ENCODE measurements at places on chromosomes 2 and 18.

- no peak for DNase-seq
These were observed 2.3 kb downstream of the ARL4C start for GRCh38 chr2:234494361-234495250.

GRCh38 chr2:172081221-172082022 is 3.9 kb upstream of the DLX1 start:
- no peak for DNase-seq

DNA sequence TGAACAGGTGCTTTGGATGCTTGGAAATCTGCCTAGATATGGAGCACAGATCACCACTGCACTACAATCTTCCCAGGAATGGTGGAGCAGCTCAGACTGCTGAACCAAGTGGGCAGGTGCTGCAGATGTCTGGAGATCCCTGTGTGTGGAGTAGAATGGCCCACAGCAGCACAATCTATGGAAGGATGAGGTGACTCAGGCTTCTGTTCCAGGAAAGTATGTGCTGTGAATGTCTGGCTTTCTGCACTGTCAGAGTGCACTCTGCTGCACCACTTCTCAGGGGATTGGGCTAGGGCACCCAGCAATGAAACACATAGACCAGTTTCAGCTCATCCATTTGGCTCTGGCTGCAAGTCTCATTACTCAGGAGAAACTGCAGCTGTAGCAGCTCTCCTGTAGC is 865.4 kb upstream of the NXPH2 start:
- no peak for DNase-seq

- no peak for DNase-seq
These were observed 340 bp downstream of the SLC40A1 start for GRCh38 chr2:189580241-189580651.

DNA sequence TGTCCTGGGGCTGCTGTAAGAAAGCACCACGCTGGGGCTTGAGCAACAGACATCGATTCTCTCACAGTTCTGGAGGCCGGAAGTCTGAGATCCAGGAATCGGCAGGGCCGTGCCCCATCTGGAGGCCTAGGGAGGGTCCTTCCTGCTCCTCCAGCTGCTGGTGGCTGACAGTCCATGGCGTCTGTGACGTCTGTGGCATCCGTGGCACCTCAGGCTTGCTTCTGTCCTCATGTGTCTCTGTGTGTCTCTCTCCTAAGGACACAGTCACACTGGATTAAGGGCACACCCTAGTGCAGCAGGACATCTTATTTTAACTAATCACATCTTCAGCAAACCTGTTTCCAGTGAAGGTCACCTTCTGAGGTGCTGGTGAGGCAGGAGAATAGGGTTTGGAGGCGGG is 32.6 kb upstream of the KCNF1 start:
- DNase-seq = no peak

DNA sequence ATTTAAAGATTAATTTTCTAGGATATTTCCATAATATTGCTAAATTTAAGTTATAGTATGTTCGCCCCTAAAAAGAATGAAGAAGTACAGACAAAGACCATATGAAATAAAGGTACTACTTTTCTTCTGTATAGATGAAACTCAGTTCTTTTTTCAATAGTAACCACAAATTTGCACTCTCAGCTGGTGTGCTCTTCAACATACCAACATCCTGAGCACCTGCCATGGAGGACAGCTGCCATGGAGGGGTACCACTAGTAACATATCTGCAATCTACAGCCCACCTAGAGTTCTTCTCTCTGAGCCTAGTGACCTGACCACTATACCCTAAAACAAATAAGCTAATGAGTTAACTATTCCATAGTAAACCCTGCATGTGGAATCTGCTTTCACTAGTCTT is 36.8 kb upstream of the ERCC3 start:
- no peak for DNase-seq

- no peak for DNase-seq
These were observed 1.5 kb downstream of the CACNB4 start for GRCh38 chr2:152097290-152097800.

All from activated naive CD4-positive, alpha-beta T cell treated with anti-CD3 and anti-CD28 coated beads, Interleukin-2, amount 50 U/mL, for 72 hours (primary cell).